Stimulated activated CD8-positive, alpha-beta memory T cell treated with anti-CD3 and anti-CD28 coated beads, Interleukin-7, amount 100 ng/mL, for 4 hours (primary cell): ENCODE measurements at places on chromosomes 1 and 21.
A peak's percentile ranks its signal among the peaks of the same experiment; 100 is the strongest.

GRCh38 chr1:99407018-99407417 is 142.7 kb downstream of the PLPPR4 start:
- DNase-seq = no peak

DNA sequence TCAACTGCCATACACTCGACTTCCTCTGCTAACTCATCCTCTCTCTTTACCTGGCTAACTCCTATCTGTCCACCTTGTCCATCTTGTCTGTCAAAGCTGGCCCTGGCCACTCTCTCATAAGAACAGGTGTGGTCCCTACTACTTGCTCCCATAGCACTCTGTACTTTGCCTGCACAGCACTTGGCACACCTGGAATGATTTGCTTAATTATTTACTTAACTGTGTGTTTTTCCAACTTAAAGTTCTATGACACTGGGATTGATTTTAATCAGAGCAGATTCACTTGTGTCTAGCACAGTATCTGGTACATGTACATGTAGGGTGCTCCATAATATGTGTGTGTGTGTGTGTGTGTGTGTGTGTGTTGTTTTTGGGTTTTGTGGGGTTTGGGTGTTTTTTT is 111.6 kb downstream of the ZNF281 start:
- DNase-seq = no peak

- DNase-seq = peak; percentile 43
These were observed 5.7 kb downstream of the TPM3 start for GRCh38 chr1:154186177-154186576.

DNA sequence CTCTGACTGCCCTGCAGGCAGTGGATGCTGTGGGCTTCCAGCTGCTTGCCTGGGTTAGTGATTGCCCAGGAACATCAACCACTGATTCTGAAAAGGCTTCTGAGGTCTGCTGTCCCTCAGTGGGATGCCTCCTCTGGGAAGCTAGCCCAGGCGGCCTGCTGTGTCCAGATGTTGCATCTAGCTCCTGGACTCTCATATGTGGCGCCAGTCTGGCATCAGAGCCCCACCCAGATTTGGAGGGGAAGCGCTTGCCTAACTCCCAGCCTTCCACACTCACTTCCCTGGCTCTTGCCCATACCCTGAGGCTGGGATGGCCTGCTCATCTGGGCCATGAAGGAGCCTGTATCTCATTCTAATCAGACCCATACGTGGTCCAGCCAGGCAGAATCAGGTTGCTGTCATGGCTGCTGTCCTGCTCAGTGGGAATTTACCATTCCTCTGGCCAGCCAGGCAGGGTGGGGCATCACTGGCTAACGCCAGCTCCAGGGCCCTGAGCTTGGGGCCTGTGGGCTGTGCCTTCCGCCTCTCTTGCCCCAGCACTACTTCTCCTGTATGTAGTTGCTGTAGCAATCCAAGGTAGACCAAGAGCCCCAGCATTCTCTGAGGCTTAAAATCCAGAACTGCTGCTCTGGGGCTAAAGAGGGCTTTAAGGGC is 4.1 kb downstream of the CSF1 start:
- DNase-seq = no peak

DNA sequence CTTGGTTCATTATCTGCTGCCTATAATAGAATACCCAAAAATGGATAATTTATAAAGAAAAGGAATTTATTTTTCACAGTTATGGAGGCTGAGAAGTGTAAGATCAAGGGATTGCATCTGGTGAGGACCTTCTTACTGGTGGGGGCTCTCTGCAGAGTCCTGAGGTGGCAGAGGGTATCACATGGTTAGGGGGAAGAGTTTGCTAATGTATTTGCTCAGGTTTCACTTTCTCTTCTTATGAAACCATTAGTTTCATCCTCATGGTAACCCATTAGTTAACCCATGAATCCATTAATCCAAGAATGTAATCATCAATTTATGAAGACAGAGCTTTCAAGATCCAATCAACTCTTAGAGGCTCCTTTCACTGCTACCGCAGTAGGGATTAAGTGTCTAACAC is 120.6 kb downstream of the DNM3 start:
- no peak for DNase-seq

GRCh38 chr1:4972761-4973320 is 318.4 kb downstream of the AJAP1 start:
- no peak for DNase-seq

GRCh38 chr1:90964444-90965035 is 57.3 kb downstream of the ZNF644 start:
- DNase-seq = no peak

GRCh38 chr1:8462371-8462892 is 144.5 kb downstream of the SLC45A1 start:
- DNase-seq = no peak

DNA sequence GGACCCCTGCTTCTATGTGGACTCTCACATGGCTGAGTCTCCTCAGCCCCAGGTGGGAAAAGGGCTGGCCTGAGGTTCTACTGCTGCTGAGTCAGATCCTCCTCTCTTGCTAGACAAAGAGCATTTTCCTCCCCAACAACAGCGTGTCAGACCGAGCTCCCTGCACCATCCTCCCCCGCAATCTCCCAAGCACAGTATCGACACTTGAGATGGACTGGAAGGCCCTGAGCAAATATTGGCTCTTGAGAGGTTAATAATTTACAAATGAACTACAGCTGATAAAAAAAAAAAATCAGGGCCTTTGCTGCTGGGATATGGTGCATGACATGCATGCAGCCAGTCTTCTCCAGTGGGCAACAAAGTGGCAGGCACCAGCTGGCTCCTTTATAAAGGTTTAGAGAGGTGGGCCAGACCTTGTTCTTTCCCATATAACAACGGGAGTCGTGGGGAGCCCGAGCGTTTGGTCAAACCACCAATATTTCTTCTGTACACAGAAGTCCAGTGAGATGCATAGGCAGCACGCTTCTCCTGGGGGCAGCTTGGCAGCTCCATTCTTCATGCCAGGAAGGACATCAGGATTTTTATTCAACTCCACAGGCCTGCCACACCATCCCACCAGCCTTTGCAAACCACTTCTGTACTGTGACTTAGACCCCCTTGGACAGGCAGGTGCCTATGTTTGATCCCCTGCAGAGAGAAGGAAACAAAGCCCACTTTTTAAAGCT is 55.4 kb upstream of the CAMK1G start:
- DNase-seq = no peak

DNA sequence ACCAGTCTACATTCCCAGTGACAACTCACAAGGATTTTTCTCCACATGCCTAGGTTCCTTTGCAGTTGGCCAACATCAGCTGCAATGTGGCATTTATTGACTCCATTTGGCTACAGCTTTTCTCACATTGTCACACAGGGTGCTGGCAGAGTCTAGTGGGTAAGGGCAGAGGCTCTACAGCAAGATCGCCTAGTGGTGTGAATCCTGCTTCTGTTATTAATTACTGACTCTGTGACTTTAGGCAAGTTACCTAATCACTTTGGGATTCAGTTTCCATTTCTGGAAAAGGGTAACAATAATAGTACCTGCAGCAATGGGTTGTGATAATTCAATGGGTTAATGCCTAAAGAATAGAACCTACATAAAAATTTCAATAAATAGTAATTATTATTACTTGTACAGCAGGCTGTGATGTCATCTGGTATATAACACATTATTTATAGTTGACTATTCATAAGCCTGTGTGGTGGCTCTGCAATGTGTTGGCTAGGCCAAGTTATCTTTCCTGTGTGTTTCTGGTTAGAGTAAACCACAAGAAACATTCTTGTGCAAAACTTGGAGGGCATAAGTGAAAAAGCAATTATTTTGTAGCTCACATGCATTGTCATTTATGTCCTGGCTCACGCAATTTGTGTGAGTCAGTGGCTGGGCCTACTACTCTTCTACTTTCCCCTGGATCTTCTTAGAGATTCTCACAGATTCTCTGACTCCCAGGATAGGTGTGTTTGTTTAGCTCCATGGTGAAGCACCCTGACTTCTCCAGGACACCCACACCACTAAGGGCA is 59.5 kb downstream of the PTGS2 start:
- DNase-seq = no peak

GRCh38 chr1:201686714-201687455 is 142.1 kb upstream of the IPO9 start:
- no peak for DNase-seq

GRCh38 chr1:236608930-236609726 is 4.8 kb upstream of the HEATR1 start:
- no peak for DNase-seq

DNA sequence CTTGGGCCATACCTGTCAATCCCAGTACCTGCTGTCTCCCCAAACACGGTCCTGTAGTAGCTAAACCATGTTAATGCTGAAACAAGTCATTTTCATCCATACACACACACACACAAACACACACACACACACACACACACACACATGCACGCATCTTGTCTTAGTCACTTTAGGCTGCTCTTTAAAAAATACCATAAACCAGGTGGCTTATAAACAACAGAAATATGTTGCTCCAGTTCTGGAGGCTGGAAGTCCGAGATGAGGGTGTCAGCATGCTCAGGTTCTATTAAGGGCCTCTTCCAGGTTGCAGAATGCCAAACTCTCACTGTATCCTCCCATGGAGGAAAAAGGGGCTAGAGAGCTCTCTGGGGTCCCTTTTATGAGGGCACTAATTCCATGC is 129.9 kb downstream of the NTPCR start:
- DNase-seq = no peak

- no peak for DNase-seq
These were observed 356.6 kb upstream of the LYPLAL1 start for GRCh38 chr1:218817071-218817470.
